ENCODE measurements at places on chromosomes 7 and 10.

DNA sequence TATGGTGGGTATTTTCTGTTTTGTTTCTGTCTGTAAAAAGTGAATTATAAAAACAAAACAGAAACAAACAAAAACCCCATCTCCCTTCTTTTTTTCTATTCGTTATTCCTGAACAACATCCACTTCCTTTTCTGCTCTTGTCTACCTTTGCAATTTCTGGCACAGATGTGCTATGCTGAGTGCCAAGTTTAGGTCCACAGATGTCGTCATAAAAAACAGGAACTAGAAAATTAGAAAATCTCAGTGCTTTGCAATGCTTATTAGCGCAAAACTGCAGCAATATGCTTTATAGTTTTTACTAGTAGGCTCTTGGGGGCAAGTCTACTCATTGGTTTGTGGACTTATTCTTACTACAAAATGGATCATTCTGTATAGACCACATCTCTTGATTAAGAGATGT, 94.2 kb upstream of the PRKCQ start:
- DNase-seq = no peak

DNA sequence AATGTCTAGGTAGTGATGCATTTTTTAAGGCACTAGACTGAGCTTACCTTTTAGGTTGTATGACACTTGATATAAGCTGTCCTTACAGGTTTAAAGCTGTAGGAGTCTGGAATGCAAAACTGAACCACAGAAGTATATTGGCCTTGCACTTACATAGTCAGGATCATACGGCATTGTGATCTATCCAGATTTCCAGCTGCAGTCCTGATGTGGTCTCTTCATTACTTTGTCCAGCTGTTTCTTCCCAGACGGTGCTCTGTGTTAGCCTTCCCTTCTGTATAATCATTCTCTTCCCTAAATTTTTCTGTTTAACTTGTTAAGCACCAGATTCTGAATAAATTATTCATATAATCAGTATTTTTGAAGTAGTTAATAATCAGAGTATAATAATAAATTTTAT, 67.1 kb downstream of the AUTS2 start:
- no peak for DNase-seq

GRCh38 chr7:129607471-129608120, 3.9 kb upstream of the NRF1 start:
- no peak for DNase-seq

DNA sequence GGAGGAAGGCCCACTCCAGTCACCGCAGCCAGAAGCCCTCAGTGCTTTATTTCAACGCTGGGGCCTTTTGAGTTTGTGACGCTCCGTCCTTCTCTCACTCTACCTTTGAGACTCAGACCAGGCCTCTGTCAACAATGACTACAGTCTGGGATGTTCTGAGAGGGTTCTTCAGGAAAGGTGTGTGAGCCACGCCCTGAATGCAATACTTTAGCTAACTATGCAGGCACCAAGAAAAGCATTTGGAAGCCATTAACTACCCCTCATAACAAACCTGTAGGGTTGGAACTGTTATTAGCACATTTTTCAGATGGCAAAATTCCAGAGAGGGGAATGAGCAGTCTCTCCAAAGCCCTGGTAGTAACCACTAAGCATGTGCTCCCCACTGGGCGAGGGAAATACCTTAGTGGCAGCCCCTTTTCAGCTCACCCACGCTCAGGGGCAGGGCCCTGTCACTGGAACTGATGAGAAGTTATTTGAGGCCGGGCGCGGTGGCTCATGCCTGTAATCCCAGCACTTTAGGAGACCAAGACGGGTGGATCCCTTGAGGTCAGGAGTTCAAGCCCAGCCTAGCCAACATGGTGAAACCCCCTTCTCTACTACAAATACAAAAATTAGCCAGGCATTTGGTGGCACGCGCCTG, 5.7 kb upstream of the ARPC1B start:
- DNase-seq = no peak

GRCh38 chr10:17169803-17170202, 31.7 kb downstream of the TRDMT1 start:
- no peak for DNase-seq

DNA sequence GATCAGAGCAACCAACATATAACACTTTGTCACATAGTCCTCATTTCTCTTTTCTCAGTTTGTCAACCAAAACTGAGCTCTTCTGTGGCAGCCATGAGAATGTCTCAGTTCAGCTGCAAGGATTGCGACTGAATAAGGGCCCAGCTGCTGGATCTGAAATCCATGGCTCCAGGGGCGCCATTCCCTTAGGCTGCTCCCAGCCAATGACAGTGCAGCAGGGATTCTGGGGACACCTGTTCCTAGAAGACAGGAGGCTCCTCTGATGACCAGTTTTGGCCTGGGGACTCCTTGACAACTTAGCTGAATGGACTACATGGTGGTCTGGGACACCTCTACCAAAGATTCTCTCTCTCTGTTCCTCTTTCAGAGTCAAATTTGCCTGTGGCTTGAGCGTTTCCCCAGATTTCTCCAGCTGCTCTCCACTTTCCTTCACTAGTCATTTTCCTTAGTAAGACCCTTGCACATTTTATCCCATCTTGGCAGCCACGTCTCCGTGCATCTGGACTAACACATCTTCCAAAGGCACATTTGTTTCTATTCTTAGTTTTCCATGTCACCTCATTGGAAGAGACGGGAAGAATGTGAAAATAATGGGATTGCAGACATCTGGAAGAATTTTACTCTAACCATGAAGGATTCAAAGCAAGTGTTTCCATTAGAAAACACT, 28.1 kb upstream of the KIF5B start:
- no peak for DNase-seq

DNA sequence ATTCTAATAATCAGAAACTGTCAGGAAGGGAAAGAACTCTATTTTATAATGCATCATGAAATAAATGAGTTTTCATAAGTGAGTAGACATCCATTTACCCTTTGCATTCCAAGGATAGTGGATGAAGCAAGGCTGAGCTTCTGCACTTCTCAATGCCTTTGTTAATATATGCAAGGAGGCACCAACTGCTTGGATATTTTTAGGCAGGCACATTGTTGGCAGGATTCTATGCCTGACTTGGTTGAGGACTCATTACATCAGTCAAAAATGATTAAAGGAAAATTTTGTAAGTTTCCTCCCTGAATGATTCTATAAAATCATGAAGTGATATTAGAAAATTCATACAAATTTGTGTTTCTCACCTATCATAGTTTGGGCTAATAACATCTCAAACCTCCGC, 612.2 kb upstream of the POM121L12 start:
- DNase-seq = no peak

DNA sequence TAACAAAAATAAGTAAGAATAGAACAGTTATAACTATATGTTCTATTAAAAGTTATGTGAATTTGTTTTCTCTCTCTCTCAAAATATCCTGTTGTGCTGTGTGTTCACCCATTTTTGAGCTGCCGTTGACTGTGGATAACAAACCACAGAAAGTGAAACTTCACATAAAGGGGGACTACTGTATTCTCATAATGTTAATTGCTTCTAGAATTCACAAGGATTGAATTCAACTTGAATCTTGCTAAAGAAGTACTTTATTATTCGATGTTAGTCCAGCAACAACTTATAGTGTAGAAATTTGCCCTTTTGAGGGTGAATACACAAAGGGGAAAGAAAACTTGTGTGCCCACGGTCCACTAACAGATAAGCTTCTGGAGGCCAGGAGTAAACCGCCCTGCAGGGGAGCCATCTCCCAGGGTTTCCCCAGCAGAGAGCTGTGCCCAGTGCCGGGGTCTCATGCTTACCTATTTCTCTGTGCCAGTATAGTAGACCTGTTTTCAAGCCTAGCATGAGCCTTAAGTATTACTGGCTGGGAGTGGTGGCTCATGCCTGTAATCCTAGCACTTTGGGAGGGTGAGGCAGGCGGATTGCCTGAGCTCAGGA, 87.1 kb downstream of the KAT6B start:
- no peak for DNase-seq

DNA sequence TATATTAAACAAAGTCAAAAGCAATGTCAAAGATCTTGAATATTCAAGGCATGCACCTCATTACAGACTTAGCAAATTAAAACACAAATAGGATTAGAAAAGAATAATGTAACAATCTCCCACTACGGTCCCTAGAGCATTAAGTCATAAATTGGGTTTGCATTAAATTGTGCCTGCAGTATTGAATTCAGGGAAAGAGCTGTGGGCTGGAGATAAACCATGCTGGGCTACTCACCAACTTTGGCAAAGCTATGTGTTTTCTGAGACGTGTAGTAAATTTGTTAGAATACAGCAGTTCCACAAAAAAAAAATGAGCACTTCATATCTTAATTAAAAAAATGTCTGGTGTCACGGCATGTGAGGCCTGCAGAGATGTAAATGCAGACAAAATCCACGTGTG, 241.6 kb downstream of the SNX10 start:
- DNase-seq = no peak

DNA sequence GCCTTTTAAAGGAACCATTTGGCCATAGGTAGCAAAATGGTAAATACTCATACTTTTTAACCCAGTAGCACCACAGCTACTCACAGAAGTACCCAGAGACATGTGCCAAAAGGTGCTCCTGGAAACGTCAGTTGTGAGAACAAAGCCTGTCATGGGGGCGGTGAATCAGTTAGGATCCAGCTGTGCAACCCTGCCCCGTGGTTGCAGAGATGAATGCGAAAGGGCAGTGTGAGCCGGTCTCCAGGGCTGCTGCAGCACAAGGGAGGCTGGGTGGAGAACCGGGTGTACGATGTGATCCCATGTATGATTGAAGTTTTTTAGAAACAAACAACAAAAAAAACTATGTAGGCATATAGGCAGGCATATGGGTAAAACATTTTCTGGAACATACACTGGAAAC, 1.3 kb upstream of the LRRC18 start:
- no peak for DNase-seq

GRCh38 chr7:79868010-79868409, 266.6 kb upstream of the GNAI1 start:
- DNase-seq = no peak

- DNase-seq = peak; percentile 47
Observed at GRCh38 chr7:123154231-123154860, 45.4 kb downstream of the SLC13A1 start.

GRCh38 chr7:105656922-105657521, 75.7 kb upstream of the EFCAB10 start:
- no peak for DNase-seq

DNA sequence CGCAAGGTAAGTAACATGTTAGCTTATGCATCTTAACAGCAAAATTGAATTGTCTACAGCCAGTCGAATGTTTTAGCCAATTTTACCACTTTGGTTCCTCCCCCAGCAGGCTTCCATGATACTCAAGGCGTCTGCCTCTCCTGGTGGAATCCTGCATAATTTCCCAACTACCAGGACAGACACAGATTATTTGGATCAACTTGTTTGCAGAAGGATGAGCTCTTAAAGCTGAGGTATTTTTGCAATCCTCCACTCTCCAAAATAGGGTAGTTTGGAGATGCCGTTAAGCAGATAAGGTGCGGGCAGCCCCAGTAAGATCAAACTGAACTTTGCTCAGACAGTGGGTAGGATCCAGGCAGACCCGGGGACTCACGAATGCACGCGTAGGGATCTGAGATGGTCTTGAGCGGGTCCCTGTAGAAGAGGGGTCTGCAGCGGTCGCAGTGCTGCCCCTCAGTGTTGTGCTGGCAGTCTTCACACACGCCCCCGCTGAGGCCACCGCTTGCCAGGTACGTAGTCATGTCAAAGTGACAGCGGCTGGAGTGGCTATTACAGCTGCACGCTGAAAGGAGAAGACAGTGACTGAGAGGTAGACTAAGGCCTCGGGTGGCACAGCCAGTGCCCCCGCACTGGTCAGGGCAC, 27.4 kb downstream of the LAMB4 start:
- no peak for DNase-seq

DNA sequence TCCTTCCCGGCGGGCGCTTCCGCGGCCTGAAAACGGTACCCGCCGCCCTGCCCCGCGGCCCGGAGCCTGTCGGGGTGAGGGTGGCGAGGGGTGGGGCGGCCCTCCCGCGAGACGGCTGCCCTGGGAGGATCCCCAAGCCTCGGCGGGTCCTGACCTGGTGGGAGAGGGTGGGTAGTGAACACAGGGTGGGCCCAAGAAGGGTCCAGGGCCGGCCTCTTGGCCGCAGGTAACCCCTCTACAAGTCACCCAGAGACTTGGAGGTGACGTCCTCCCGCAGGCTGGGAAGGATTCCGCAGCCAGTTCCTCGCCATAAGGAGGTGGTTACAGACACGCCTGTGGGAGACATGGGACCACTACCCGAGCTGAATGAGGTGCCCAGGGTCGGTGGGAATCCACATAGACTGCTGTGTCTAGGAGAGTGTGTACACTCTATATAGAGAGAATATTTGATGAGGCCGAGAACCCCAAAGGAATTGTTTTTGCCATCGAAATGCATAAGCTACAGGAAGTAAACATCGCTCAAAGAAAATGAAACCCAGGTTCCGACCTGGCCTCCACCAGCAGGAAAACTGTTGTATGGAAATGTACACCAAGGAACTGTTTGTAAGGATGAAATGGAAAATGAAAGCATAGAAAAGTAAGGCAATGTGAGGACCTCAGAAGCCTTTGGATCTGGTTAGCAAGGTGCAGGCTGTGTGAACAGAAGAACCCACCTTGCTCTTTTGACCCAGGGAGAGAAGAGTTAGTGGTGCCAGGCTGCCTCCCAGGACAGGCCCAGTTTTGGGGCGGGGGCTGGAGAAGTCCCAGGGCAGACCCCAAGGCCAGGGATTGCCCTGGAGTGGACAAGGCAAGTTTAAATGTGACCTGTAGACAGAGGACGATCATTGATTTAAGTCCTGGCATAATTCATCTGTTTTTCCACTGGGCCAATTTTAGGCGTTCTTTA, 659 bp downstream of the OPTN start:
- DNase-seq = no peak

GRCh38 chr10:125101049-125101448, 59.3 kb downstream of the CTBP2 start:
- no peak for DNase-seq

DNA sequence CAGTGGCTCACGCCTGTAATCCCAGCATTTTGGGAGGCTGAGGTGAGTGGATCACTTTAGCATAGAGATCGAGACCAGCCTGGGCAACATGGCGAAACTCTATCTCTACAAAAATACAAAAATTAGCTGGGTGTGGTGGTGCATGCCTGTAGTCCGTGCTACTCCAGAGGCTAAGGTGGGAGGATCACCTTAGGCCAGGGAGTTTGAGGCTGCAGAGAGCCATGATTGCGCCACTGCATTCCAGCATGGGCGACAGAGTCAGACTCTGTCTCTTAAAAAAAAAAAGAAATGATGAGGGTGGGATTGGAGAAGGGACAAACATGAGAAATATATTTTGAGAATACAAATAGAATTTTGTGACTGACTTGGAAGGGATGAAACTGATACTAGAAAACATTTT, 76.9 kb downstream of the SHOC2 start:
- DNase-seq = no peak

DNA sequence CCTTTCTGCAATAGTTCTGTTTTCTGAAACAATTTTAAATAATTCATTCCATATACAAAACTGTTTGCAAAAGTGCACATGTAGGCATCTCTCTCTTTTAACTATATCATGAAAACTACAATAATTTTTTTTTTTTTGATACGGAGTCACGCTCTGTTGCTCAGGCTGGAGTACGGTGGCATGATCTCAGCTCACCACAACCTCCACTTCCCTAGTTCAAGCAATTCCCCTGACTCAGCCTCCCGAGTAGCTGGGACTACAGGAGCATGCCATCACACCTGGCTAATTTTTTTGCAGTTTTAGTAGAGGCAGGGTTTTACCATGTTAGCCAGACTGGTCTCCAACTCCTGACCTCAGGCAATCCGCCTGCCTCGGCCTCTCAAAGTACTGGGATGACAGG, 44.0 kb upstream of the SEMA3A start:
- DNase-seq = no peak

- DNase-seq = no peak
Observed at GRCh38 chr7:43954524-43955228, 28.4 kb downstream of the UBE2D4 start.

All from NCI-H1436 treated with DMSO at 0.1 percent for 48 hours (cell line).